ENCODE measurements at places on chromosomes 11 and 22.

GRCh38 chr11:62062223-62062861, 61.5 kb upstream of the INCENP start:
- no peak for DNase-seq

GRCh38 chr11:131378931-131379330, 8.5 kb downstream of the NTM start:
- no peak for DNase-seq

DNA sequence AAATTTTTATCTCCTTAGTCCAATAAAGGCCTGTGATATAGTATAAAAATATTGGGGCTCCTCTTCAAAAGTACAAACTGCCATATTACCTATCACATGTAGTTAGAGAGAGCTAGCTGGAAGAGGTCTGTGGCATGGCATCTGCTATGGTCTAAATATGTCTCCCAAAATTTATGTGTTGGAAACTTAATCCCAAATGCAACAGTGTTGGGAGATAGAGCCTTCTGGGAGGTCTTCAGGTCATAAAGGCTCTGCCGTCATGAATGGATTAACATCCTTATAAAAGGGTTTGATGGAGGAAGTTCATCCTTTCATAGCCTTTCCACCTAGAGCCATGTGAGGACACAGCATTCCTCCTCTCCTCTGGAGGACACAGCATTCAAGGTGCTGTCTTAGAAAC, 105.4 kb downstream of the RELT start:
- DNase-seq: no peak

DNA sequence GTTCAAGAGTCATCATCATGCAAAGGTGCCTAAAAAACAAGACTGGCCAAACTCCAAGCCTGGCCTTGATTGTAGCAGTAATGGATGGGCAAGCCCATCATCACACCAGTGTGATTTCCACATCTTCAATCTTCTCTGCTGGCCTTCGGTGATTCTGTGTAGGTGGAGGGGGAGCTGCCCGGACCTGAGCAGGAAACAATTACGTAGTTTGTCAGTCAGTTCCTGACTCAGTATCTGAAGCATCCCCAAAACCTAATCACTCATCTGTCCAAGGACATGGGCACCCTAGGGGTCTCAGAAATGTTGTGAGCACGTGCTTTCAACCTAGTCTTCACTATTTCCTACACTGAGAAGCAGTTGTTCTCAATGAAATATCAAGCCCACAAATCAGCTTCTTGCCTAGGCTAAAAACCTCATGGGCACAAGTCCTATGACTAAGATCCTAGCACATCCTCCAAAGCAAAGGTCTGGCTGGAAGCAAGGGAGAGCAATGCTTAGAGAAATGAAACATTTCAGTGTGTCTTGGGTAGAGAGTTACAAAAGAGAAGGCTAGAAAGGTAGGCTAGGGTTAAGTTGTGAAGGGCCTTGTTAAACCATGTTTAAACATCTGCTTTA, 24.6 kb downstream of the ATG16L2 start:
- DNase-seq: no peak

GRCh38 chr22:29663180-29663821, 56.5 kb upstream of the CABP7 start:
- no peak for DNase-seq

DNA sequence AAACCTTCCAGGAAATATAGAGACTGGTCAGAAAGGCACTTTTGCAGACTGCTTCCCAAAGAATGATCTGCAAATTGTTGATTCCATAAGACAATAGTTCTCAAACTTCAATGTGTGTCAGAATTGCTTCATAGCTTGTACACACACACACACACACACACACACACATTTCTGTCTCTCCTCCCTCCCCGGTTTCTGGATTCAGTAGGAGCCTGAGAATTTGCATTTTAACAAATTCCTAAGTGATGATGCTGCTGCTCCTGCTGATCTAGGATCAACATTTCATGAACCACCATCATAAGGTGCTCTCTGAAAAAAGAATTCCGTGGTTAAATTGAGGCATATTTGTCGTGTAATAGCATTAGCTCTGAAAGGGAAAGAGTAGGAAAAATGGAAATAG, 35.3 kb upstream of the FZD4 start:
- no peak for DNase-seq

DNA sequence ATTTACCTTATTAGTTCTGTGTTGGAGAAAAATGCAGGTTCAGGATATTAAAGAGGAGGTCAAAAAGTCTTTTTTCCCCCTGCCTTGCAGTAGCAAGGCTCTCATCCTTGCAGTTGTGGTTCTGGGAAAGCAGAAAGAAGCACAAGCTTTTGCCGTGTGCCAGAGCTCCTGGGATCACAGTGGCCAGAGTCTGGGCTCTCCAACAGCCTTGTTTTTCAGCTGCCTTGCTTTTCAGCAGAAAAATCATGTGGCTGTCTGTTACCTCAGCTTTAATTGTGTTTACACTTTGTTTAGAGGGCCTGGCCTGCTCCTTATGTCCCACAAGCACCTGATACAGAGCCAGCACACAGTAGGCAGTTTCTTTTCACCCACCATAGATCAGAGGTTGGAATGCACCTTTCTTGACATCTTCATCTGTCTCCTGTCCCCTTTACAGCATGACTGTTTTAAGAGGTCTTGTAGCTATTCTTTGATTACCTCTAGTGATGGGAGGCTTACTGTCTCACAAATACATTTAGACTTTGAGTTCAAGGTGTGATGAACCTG, 67.5 kb downstream of the TEAD1 start:
- no peak for DNase-seq

DNA sequence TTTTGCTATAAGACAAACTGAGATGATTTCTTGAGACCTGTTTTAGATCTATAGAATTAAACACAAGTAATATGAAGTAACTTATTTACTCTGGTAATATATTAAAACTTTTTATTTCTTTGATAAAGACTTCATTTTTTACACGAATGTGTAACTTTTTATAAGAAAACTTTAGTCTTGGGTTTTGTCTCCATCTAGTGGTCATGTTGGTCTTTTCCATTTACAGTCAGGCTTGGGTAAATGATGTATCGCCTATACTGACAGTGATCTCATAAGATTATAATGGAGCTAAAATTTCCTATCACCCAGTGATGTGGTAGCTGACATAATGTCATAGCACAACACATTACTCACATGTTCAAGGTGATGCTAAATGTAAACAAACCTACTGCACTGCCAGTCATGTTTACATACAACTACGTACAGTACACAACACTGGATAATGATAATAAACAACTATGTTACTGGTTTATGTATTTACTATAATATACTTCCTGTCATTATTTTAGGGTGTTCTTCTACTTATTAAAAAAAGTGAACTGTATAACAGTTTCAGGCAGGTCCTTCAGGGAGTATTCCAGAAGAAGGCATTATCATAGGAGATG, 7.5 kb upstream of the C11orf97 start:
- DNase-seq: no peak

GRCh38 chr11:36148701-36149100, 140.5 kb downstream of the COMMD9 start:
- no peak for DNase-seq

Measured in right lobe of liver (tissue), 6 donors.